ENCODE measurements at places on chromosomes 5 and 9.
A peak's percentile ranks its signal among the peaks of the same experiment; 100 is the strongest.

GRCh38 chr5:116137544-116138378 is 52.9 kb downstream of the COMMD10 start:
- peak; percentile 22 for DNase-seq

- DNase-seq: no peak
Measured at GRCh38 chr5:80243567-80243966, 12.3 kb downstream of the SERINC5 start.

- no peak for DNase-seq
Measured at GRCh38 chr5:10987276-10987924, 226.4 kb upstream of the DAP start.

DNA sequence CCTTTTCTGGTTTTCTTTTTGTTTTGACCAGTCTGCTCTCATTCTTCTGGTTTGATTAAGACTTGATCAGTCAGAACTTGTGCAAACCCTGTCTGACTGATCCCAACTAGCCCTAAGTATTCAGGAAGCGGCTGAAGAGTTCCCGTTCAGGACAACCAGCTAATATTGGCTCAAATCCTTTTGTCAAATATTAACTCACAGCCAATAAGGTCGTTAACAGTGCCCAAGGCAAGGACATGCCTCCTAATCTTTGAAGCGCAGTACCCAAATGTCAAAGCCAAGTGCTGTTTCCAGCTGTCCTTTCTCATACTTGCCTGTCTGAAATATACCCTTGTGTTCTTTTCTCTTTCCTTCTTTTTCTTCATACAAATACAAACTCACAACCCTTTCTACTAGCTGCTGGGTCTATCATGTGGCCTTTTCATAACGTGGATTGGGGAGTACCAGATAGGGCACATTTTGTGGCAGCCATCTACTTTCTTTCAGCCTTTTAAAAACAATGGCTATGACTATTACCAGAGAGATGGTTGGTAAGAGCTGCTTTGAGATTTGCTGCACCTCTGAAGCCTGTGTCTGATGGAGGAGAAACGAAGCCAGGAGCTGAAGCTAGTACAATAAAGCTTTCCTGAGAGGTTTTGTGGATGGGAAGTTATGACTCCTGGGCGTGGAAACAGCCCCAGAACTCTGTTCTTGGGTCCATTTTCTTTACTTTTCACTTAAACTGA is 266.4 kb upstream of the ZNF608 start:
- DNase-seq: no peak

DNA sequence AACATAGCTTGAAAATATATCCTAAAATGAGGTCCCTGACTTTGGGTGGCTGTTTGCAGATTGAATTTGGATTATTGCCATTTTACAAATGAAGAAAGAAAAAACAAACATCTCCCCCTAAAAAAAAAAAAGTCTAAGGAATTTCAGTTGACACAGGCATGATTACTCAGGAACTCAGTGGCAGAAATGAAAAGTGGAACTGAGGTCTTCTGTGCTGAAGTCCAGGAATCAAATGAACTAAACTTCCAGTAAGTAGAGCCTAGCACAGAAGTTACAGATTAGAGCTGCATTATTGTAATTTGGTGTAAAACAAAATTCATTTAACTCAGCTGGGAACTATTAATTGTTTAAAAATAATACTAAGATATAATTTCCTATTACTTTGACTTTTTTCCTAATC is 26.7 kb downstream of the FAM170A start:
- DNase-seq: no peak

- DNase-seq: no peak
Measured at GRCh38 chr9:75775166-75775565, 115.3 kb upstream of the PCSK5 start.

GRCh38 chr9:127418037-127418471 is 6.1 kb upstream of the ZNF79 start:
- peak; percentile 34 for DNase-seq

- no peak for DNase-seq
Measured at GRCh38 chr5:37846786-37847310, 7.0 kb upstream of the GDNF start.

DNA sequence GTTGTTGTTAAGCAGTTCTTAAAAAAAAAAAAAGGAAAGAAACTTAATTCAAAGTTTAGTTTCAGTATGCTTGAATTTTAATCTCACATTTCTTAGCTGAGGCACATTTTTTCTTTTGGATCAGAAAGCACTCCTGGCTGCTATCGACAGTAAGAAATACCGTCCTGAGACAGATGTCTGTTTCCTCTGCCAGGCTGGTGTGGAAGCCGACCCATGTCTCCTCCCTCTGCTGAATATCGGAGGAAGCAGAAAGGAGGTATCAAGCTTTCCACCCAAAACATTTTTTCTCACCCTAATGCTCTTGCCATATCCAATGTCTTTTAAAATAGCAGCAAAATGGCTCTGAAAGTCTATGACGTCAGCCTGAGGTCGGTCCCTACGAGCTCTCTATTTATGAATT is 208.1 kb downstream of the TLE4 start:
- DNase-seq: no peak

DNA sequence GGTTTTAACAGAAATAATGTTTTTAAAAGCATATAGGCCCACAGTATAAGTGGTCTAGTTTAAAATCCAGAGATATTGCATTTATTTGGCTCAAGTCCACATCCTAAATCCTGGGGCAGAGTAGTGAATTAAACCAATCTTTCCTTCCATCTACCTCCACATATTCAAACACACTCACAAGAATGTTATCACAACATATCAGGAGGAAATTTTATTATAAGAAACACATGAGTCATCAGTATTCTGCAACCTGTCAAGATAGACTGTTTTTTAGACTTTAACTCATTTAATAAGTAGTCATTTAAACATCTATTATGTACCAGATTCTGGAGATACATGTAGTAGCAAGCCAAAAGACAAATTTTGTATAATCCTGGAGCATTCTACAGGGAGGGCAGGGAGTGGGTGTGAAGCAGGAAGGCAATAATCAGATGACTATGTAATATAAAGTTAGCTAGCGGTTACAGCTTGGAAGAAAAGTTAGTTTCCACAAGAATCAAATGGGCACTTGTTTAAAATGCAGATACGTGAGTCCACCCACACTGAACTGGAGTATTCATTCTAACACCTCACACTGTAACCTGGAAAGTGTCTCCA is 187.3 kb upstream of the PIK3R1 start:
- DNase-seq: no peak

GRCh38 chr5:40165106-40165788 is 514.5 kb upstream of the PTGER4 start:
- no peak for DNase-seq

GRCh38 chr9:4137234-4137633 is 162.6 kb downstream of the GLIS3 start:
- DNase-seq: no peak

DNA sequence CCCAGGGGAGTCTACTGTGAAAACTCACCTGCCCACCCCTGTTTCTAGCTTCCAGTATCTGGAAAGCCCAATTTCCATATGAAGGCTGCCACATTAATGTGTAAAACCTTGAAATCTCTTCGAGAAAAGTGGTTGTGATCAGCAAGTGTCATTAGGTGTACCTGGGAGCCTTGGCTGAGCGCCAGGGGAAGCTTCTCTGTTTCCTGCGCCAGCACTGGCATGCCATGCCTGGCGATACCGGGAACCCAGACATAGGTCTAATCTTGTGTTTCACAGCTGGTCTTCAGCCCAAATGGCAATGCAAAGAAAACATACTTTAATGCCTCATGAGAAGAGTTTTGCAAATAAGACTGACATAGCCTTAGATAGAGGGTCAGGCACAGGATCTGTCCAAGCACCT is 101.6 kb downstream of the TENT4A start:
- no peak for DNase-seq

DNA sequence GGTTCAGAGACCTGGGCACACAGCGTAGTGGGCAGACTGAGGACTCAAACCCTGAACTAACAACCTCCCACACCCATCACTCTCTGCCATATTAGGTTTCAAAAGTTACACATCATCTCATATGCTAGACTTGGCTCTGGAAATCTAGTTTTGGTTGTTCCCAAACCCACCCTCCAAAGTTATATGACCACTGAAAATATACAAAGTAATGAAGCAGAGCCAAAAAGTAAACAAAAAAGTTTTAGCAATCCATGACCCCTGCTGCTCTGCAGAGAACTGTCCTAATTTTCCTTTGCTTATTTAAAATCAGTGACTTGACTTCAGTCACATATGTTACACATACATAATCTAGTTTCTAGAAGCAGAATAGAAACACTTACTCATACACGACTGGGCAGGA is 155.6 kb upstream of the TAS2R1 start:
- no peak for DNase-seq

GRCh38 chr5:36836831-36837230 is 39.7 kb upstream of the NIPBL start:
- no peak for DNase-seq

- no peak for DNase-seq
Measured at GRCh38 chr5:60010328-60010727, 116.8 kb upstream of the PDE4D start.

GRCh38 chr5:174402222-174402812 is 322.1 kb upstream of the MSX2 start:
- DNase-seq: no peak

DNA sequence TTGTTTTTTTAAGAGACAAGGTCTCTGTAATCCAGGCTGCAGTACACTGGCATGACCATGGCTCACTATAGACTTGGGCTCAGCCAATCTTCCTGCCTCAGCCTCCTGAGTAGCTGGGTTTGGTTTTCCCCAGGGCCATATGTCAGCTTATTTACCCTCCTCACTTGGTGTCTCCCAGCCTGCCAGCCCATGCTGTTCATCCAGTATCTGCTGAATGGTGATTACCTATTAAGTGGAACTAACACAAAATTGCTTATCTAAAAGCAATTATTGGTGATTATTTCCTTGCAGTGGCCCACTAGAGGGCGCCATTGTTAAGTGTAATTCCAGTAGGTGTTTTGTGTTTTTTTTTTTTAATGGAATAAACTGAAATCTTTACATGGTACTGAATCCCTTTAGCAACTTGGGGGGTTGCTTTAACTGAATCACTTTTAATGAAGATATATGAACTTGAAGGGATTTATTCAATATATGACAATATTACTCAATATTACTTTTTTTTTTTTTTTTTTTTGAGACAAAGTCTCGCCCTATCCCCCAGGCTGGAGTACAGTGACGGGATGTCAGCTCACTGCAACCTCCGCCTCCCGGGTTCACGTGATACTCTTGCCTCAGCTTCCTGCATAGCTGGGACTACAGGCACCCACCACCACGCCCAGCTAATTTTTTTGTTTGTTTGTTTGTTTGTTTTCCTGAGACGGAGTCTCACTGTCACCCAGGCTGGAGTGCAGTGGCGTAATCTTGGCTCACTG is 13.8 kb downstream of the EXOSC2 start:
- peak; percentile 43 for DNase-seq

DNA sequence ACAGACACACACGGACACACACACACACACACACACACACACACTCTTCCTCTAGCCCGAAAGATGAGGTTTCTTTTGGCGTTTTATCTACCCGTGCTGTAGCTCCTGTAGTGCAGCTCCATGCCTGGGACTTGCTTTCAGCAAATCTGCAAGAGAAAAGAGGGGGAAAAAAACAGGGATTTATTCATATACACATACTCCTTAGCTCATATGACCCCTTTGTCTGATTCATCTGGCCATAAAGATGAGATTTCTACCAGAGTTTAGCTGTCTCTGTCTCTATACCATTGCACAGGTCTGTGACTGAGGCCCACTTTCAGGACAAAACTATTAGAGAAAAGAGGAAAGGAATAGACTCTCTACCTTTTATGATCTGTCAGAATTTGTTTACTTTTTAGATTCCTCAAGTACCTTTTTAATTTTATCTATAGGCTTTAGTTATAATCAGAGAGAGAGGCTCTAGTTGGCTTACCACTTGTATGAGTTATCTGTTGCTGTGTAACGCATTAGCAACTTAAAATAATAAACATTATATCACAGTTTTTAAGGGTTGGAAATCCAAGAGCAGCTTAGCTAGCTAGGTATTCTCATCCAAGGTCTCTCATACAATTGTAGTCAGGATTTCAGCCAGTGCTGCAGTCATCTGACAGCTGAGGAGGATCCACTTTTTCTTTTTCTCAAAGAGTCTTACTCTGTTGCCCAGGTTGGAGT is 14.7 kb downstream of the SNX2 start:
- no peak for DNase-seq

DNA sequence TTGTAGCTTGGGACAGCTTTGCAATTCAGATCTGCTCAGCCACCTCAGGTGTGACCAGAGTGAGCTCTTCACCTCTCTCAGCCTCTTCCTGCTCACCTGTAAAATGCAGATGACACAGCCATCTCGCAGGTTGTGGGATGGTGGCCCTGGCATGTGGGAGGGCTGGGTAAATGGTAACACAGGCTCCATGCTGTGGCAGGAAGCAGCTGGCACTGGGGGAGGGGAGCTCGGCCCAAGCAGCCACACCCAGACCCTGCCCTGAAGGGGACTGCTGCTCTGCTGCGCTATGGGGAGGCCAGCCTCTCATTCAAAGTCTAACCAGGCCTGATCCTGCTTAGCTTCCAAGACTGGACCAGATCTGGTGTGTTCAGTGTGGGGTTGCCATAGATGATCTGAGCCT is 24.1 kb downstream of the PHF2 start:
- no peak for DNase-seq

DNA sequence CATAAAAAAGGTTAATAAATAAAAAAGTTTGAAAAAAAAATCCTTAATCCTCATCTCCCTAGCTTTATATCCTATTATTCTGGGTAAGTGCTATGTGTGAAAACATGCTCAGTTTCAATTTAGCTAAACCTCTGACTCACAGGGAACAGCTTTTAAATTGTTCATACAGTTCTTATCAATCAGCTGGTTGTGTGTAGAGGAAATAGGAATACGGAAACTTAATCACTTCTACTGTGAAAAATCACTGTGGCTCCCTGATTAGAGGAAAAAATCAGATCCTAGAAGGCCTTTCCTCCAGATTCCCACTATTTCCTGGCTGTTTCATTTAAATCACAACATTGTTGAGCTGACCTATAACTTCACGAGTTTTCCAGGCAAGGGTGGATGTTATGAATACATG is 120.5 kb downstream of the MARCHF3 start:
- no peak for DNase-seq

DNA sequence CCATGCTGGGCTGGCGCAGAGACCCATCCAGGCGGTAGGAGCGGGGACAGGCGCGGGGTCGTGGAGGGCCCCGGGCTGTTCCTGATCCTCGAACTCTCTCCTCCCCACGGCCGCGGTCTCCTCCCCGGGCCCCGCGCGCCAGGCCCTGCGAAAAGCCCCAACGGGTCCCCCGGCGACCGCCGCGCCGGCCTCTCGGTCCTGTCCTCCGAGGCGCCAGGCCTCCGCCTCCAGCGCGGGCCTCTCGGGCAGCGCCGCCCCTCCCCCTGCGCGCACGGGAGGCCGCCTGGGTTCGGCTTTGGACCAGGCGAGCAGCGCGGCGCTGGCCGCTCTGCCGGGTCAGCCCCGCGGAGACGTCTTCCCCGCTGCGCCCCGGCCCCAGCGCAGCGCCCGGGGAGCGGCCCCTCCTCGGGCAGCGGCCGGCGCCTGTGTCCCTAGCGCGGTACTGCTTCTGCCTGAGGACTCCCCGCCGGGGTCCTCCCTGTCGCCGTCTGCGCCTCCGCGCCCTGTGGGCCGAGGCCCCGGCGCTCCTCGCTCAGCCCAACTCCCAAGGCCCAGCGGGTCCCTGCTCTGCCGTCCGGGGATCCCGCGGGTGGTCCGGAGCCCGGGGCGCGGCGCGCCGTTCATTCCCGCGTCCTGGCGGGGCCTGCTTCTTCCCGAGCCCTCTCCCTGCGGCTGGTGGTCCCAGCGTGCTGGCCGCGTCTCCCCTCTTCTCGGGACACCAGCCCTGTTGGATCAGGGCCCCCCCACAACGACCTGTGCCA is 13.4 kb downstream of the COL23A1 start:
- no peak for DNase-seq

- no peak for DNase-seq
Measured at GRCh38 chr5:96687080-96687479, 24.9 kb downstream of the CAST start.
